ENCODE measurements at places on chromosomes 4 and X.
A peak's percentile ranks its signal among the peaks of the same experiment; 100 is the strongest.

GRCh38 chr4:115119804-115120352 lies 6.5 kb upstream of the NDST4 start:
- no peak for DNase-seq

DNA sequence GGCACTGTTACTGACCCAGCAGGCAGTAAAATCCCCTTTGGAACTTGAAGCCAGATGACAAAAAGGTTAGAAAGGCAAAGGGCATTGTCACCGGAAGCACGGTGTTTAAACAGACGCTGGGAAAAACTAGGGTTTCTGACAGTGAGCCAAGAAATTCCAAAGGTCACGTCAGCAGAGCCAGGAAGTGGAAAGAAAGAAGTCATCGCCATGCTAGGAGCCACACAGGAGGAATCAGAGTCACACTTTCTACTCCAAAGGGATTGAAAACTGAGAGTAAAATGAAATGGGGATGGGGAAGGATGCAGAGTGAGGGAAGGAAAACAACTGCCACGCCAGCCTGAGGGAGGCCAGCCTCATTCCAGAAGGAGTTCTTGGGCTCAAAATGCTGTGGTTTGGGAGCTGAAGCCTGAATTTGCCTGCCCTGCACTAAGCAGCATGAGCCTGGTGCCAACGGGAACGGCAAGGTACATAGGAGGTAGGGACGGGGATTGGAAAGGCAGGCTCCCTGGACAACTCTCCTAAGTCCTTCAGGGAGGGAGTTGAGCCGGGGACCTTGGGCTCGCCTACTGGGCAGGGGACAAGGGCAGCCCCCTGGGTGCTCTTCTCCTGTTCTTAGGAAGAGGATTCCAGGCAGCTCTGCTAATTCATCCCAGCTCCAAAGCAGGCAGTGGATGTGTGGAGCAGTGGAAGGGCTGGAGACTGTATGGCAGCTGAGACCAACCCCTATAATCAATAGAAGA lies 66.8 kb downstream of the SOWAHB start:
- peak; percentile 78 for DNase-seq

DNA sequence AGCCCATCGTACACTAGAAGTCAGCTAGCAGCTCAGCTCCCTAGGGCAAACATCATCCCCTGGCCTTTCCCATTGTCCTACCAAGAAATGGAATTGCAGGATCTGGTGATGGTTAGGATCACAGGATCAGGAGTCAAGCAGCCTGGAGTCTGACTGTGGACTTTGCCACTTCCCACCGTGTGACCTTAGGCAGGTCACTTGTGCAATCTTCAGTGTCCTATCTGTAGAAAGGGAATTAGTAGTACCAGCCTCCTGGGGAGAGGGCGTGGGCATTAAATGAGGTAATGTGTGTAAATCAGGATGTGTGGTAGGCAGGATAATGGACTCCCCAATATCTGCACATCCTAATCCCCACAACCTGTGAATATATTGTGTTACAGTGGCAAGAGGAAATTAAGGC lies 38.6 kb upstream of the APLN start:
- DNase-seq: no peak

- DNase-seq: no peak
Measured at GRCh38 chr4:140344621-140345020, 28.8 kb upstream of the SCOC start.

GRCh38 chr4:76953956-76954355 lies 4.4 kb downstream of the SEPTIN11 start:
- no peak for DNase-seq

- no peak for DNase-seq
Measured at GRCh38 chr4:8311101-8312068, 41.8 kb downstream of the HTRA3 start.

DNA sequence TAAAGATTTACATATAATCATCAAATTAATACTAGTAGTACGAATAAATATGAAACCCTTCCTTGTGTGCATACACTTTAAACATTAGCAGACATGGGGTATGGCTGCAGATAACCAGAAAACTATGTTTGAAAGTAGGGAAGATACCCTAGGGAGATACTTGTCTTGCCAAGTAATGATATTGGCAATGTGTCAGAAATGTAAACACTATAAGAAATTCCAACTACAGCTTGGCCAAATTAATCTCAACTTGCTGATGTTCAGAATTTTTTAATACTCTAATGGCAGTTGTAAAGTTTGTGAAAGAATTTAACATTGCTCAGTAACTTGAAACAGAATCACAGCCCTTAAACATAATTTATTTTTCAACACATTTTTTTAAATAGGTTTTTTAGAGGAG lies 27.4 kb upstream of the HPGD start:
- no peak for DNase-seq

GRCh38 chr4:183350317-183351071 lies 28.3 kb upstream of the CLDN24 start:
- DNase-seq: peak; percentile 70

DNA sequence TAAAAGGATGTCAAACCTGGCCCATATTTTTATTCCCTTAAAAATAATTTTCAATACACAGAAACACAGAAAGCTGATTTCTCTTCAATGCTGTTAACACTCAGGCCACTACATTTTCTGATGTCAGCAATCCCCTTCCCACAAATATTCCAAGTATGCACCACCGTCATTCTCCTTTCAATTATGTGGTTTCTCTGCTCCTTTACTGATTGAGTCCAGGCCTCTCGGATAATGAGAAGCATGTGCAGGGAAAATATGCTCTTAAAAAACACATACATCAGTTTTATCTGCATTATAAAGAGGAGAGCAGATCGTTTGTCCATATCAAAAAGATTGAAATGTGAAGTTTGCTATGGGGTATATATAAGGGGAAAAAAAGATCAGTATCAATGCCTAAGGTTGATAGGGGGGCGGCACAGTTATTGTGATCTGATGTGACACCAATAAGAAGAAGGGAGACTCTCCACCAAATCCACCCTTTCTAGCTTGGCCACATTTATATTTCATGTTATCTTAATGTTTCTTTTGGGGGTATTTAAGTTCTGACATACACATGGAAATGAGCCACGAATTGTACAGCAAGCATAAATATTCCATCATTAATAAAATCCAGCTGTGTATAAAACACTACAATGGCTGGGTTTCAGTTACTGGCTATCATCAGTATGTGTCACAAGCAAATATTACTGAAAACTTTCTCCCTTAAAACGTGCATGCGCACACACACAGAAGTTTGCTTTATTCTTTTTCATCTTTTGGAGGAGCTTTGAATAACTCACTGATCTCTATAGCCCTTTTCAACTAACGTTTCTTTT lies 6.4 kb downstream of the AMOT start:
- DNase-seq: peak; percentile 36

- peak; percentile 83 for DNase-seq
Measured at GRCh38 chr4:82515705-82516104, 46.1 kb downstream of the TMEM150C start.

- DNase-seq: peak; percentile 52
Measured at GRCh38 chrX:67555578-67556203, 11.9 kb downstream of the AR start.

GRCh38 chrX:109845996-109846395 lies 112.9 kb upstream of the ACSL4 start:
- DNase-seq: no peak

DNA sequence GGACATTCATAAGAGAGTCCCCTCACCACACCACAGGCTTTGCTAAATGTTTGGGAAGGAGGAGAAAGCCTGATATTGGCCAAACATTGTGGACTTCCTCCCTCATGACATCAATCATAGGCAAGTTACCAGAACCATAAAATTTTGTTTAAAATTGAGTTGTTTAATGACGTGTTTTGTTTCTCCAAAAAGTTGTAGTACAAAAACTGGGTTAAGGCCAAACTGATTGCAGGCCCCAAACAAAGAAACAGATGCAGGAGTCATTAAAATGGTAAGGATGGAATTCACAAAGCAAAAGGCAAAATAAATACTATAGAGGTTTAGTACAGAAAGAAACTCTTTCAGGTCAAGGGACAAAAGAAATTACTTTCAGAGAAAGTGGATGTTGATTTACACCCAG lies 3.9 kb upstream of the ODAM start:
- no peak for DNase-seq

DNA sequence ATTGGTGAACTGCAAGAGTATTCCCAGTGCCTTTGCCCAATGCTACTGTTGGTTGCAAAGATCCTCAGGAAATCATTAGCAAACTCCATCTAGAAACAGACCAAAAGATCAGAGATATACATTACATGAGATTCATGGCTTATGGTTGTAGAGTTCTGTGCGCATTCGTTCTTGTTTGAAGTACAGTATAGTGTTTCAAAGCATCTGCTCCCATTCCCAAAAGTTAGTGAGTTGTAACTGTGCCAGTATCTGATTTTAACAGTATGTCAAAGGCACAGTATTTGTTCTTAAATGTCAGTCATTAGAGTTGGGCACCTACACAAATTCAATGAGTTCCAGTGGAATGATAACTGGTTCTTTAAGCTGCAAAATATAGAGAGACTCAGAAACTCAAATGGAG lies 314.7 kb upstream of the ATOH1 start:
- DNase-seq: no peak

DNA sequence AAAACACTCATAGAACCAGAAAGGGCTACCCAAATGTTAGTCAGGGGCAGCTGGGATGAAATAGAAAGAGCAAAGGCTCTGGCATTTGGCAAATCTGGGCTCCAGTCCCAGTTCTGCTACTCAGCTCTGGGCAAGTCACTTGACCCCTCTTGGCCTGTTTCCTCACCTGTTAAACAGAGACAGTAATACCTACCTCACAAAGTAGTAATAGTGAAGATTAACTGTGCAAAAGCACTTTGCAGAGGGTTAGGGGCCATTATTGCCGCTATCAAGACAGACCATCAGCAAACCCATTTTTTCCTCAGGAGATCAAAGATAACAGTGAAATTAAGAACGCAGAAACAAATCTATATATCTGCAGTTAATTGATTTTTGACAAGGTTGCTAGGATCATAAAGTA lies 20.6 kb downstream of the ZBTB33 start:
- no peak for DNase-seq

GRCh38 chr4:12488672-12489071 lies 995.5 kb downstream of the RAB28 start:
- DNase-seq: no peak

DNA sequence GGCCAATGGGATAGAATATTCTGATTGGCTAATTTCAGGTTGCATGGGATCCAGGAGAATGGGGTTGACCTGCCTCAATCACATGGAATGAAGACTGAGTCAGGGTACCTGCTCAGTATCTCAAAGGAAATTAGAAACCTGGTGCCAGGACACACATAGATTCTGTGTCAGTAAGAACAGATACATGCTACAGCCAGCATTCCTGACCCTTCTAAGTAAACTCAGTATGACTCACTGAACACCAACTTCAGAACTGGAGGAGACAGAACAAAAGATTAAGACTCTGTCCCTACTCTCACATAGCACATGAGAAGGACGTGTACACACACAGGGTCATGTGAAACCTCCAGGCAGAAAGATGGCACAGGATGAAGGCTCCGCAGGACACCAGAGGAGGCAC lies 54.5 kb downstream of the FAM184B start:
- DNase-seq: no peak

GRCh38 chr4:52234561-52235440 lies 183.7 kb downstream of the SPATA18 start:
- DNase-seq: peak; percentile 42

- DNase-seq: no peak
Measured at GRCh38 chr4:139024686-139025085, 9.1 kb downstream of the NOCT start.

DNA sequence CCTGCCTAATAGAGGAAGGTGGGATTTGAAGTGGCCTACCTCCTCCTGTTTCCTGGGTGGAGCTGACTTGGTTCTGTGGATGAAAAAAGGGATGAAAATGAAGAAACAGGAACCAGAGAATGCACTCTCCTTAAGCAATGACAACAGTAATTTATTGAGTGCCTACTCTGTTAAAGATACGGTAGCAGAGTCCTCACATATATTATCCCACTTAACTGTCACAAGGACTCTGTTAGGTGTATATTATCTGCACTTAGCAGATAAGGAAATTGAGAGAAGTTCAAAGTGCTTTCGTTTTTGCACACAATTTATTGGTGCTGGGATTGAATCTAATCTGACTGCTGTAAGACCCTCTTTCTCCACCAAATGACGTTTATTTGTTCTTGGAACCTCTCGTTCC lies 301.2 kb downstream of the PACRGL start:
- DNase-seq: no peak

DNA sequence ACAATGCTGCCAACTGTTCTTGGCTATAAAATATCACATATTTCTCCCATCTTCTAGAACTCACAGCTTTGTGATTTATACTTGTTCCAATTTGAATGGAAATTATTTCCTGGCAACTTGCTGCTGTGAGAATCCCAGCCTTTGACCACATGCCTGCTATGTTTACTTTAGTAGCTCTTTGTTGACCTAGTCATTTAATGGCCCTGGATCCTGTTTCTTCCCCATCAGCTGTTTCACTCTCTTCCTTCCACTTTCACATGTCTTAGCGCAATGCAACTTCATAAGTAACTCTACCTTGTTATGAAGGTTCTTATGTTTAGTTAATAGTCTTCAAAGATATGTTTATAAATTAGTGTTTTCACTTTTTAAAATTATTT lies 1973.6 kb upstream of the AGA start:
- no peak for DNase-seq

- peak; percentile 63 for DNase-seq
Measured at GRCh38 chrX:45515262-45516215, 314.9 kb upstream of the DIPK2B start.

DNA sequence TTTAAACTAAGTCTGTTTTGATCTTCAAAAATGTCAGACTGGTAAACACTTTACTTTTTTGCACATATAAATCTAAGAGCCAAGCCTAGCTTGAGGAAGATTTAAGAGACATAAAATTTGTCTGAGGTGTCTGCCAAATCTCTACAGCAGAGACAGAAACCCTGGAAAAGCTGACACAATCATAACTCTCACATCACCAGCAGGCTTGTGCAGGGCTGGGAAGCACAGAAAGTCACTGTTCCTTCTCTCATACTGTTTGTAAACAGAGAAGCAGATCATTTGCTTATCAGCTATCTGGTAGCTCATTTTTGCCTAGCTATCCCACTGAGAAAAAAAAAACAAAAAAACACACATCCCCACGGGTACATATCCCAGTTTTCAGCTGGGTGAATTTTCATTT lies 7.0 kb downstream of the ENOX2 start:
- no peak for DNase-seq

DNA sequence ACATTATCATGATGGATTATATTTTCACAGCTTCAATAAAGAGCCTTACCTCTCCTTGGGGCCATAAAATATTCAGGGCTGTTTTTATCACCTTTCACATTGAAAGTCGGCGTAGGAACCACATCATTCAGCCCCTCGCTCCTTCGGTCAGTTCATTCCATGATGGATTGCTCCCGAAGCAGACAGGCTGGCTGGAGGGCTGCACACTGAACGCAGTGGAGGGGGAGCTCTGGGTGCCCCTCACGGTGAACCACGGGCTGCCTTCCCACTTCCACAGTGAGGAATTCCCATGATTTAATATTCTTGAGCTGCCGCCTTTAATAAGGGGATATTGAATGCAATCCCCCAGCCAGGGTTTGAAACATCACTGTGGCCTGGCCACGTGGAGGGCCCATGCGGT lies 16.0 kb downstream of the PPP2R2C start:
- DNase-seq: no peak

DNA sequence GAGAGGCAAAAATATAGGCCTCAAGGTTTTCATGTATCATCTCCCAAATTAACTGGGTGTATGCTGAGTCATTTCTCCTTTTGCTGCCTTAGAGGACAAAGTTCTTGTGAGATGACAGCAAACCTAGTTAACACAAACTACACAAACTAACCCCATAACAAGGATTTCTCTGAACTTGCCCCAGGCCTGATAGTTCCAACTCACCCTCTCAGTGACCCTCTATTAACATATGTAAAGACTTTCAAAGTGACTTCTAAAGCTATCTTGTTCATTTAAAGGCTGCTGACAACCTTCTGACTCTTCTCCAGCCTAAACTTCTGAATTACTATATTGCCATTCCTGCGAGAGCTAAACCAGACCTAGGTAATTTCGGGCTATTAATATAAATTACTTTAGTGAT lies 43.2 kb upstream of the CCDC149 start:
- DNase-seq: no peak
